ENCODE measurements at places on chromosomes 4 and X. TPM values are rescaled to one million over a fixed set of nuclear protein-coding genes. Genes with fewer than 3 reads are reported as not detected.

DNA sequence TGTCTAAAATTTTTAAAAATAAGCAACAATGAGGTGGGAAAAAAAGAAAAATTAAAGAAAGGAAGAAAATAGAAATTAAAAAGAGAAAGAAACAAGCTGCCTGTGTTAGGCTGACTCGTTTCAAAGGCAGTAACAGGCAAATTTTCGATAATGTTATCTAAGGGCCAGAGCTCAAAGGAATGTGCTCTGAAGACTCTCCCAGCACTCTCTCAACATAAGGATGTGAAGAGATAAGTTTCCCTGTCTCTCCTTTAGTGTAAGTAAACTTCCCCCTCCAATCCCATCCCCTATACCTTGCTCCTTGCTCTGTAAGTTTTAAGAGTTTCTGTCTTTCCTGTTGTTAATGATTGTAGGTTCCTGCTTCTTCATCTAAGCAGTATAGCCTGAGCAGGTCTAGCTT is 172.8 kb downstream of the TEX13C start:
- H3K36me3 ChIP-seq = no peaks in the 10 kb centered on the region
- H3K4me3 ChIP-seq = no peak overlapping the region
- H3K27me3 ChIP-seq = no peaks in the 10 kb centered on the region
- no peak overlapping the region for H3K27ac ChIP-seq
- no peak for DNase-seq

- H3K27me3 ChIP-seq = no peaks in the 10 kb centered on the region
- no peaks in the 10 kb centered on the region for H3K4me1 ChIP-seq
- H3K27ac ChIP-seq = peak overlapping the region; percentile 9
- H3K36me3 ChIP-seq = peaks cover 4% of the 10 kb centered on the region
These were observed 56.9 kb downstream of the ACOX3 start for GRCh38 chr4:8383451-8384160.

The GIMD1 gene
- total RNA-seq = not detected

The SFRP2 gene
- 60.4 TPM for total RNA-seq

The BST1 gene
- total RNA-seq = 16.6 TPM

The NEK1 gene
- total RNA-seq = 18.1 TPM

The INTU gene
- 22.4 TPM for total RNA-seq

The DUX4 gene
- total RNA-seq = not detected

Data from breast epithelium (tissue), 4 donors.